ENCODE measurements at places on chromosomes 2 and 18.

- no peak for DNase-seq
Measured at GRCh38 chr2:192377173-192377572, 182.4 kb upstream of the TMEFF2 start.

DNA sequence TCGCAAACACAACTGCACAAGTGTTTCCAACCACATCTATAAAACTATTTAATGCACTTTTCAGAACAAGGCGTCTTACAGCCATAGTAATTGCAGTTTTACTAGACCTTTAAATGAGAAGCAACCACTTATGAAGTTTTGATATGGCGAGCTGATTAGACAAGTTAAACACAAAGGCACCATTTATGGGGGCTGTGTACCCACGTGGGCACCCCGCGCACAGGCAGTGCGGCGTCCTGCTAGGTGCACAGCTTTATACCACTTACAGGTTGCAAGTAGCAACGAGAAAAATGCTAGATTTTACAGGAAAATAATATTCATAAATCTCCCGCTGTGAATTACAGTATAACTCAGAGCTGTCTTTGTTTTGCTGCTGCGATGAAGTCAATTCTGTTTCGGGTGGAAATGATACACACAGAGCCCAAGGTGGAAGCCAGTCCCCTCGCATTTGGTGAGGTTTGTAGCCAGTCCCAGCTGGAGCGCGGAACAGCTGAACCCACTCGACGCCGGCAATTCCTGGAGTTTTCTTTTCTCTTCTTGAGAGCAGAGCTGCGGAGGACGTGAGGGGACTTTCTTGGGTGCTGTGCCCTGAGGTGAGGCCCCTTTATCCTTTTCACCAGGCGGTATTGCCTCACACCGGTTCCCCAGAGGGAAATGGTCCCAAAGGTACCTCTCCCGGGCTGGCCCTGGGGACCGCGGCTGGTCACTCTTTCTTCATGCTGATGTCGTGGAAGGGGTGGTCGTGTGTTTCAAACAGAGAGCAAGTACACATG, 76.7 kb downstream of the PTGR3 start:
- DNase-seq: no peak

DNA sequence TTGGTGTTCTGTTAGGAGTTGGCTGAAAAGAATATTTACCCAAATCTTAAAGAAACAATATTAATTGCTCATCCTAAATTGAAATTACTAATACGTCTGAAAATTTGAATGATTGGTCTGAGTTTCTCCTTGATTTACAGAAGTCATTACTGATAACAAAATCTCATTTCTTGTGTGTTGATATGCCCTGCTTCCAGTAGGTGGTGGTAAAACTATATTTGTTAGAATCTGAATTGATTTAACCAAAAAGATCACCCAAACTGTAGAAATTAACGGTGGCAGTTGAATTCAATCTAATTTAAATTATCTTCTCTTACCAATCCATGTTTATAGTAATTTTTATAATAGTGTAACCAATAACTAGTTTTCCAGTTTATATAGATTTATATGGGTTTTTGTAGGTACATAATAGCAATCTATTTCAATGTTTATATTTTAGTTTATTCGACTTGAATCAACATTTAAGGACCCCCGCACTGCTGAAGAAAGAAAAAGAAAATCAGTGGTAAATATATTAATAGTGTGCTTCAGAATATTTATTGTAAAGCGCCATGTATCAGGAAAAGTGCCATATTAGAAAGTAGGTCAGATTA, 38.3 kb downstream of the PAPOLG start:
- no peak for DNase-seq

GRCh38 chr2:96108541-96109360, 7.6 kb downstream of the ADRA2B start:
- no peak for DNase-seq

- DNase-seq: no peak
Measured at GRCh38 chr2:217703102-217703501, 299.7 kb downstream of the TNS1 start.

Measured in activated CD4-positive, alpha-beta T cell treated with anti-CD3 and anti-CD28 coated beads, Interleukin-2, amount 50 U/mL, for 24 hours (primary cell).